Activated T-helper 1 cell treated with Interleukin-2 at 50 U/mL for 16 hours (primary cell): ENCODE measurements at places on chromosomes 1 and 21.

DNA sequence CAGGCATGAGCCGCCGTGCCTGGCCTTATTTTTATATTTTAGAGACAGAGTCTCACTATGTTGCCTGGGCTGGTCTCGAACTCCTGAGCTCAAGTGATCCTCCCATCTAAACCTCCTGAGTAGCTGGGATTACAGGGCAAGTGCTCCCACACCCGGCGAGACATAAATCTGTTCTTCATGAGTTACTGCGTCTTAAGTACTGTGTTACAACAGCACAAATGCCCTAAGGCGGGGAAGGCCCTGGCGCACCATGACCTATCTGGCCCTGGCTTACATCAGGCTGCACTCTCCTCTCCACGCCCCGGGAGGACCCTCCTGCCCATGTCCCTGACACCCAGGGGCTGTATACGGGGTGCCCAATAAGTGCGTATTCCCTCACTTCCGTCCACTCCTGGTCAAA lies 4.3 kb downstream of the GPR153 start:
- no peak for DNase-seq

DNA sequence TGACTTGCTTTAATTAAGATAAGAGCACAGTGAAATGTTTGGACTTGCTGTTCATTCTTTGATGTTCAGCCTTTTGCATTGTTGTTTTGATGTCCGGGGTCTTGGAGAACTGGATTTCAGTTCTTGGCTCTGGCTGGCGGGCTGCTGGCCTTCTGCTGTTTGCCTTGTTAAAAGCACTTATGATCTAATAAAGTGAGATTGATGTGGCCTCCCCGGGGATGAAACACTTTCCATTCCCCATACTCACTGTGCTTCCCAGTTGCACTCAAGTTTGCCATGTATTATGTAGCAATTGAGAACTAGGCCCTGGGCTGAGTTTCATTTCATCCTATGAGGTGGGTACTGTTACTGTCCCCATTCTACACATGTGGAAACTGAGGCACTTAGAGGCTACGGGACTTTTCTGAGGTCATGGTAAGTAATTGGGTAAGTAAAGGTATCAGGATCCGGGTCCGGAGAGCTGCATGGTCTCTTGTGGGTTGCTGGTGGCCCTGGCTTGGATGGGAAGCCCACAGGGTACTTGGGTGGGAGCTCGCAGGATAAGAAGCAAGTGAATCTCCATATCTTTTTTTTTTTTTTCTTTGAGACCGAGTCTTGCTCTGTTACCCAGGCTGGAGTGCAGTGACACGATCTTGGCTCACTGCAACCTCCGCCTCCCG lies 127.7 kb upstream of the ZBTB40 start:
- DNase-seq, result no peak

GRCh38 chr1:119374208-119374874 lies 5.8 kb downstream of the HAO2 start:
- DNase-seq, result no peak

GRCh38 chr1:14495996-14496395 lies 102.5 kb upstream of the KAZN start:
- DNase-seq, result no peak

DNA sequence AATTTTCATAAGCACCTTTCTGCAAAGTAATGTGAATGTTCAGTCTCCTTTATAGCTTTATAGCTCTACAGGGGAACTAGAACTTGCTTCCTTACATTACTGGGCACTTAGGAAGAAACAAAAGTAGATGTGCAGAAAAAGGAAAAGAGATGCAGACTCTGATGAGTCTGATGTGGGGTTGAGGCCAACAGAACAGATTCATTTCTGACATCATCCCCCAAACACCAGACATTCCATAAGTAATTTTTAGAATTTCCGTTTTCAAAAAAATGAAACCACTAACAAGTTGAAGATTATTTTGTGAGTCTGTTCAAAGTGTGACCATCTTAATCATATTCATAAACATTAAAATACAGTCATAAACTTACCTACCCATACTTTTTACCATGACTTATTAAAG lies 96.0 kb downstream of the NRIP1 start:
- DNase-seq, result no peak

DNA sequence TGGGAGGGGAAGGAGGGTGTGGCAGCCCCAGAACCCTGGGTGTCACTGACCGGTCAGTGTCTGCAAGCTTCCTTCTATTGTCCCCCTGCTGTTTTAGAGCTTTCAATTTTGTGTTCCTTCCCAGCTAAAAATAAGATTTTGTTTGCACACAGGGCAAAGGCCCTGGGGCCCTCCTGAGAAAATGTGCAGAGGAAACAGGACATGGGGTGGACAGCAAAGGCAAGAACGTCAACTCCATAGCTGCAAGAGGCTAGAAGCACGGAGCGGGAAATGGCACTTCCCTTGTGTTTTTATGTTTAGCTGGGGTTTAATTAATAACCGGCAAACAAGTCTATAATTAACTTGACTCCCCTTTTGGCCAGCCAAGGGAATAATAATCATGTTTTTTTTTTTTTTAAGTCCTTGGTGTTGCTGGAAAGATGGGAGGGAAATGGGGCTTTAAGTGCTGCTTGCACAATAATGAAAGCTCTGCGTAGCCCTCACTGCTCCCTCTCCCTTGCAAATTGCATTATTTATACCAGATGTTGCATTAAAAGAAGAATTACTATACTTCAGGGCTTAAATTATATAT lies 261.4 kb upstream of the USP24 start:
- no peak for DNase-seq

DNA sequence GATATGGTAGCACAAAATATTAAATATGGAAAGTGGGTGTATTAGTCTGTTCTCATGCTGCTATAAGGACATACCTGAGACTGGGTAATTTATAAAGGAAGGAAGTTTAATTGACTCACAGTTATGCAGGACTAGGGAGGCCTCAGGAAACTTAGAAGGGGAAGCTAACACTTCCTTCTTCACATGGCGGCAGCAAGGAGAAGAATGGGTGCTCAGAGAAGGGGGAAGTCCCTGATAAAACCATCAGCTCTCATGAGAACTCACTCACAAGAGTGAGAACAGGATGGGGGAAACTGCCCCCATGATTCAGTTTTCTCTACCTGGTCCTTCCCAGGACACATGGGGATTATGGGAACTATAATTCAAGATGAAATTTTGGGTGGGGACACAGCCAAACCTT lies 15.8 kb upstream of the BACE2 start:
- no peak for DNase-seq

- no peak for DNase-seq
These were observed 18.8 kb downstream of the KYAT3 start for GRCh38 chr1:88973520-88974137.

DNA sequence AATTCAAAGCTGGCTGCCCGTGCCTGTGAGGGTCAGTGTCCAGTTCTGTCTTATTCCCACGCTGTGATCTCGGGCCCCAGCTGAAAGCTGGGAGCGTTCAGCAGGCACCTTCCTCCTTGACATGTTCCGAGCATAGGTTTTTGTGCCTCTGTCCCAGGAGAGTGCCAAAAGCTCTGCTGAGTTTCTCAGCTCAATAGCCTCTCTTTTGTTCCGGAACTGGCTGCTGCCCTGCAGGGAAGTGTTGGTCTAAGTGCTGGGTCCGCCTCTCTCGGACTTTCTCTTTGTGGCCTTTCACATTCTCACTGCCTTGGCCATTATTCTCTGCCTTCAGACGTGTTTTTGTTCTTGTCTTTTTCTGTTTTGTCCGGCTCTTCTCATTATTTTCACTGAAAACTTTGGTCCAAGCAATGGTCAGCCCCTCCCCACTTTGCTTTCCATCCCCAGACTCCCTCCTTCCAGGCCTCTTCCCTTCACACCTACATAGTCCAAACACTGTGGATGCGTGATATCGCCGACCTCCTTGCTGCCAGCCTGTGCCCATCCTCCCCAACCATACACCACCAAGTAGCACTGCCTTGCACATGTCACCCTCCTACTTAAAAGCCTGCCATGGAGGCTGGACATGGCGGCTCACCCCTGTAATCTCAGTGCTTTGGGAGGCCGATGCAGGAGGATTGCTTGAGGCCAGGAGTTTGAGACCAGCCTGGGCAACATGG lies 233.8 kb downstream of the RHOU start:
- DNase-seq, result no peak

DNA sequence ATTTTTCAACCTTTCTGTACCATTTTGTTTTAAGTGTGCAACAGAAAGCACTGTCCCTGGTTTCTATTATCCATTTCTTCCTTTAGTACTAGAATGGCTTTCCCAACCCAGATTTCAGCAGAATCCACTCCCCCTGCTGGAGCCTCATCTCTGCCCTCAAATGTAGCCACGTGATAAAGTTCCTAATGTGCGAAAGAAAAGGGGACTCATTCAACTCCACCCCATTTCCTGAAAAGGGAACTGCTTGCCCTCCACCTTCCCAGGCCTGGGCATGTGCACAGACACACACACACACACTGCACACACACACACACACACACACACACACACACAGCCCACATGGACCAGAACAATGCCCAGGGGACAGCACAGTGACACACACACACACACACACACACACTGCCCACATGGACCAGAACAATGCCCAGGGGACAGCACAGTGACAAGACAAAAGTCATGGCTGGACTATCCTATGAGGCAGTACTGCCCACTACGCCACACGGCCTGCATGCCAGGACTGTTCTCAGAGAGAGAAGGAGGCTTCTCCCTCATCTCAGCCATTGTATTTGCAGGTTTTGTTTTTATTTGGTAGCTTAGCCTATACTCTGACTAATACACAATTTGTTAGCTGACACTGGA lies 33.2 kb downstream of the PACC1 start:
- no peak for DNase-seq

DNA sequence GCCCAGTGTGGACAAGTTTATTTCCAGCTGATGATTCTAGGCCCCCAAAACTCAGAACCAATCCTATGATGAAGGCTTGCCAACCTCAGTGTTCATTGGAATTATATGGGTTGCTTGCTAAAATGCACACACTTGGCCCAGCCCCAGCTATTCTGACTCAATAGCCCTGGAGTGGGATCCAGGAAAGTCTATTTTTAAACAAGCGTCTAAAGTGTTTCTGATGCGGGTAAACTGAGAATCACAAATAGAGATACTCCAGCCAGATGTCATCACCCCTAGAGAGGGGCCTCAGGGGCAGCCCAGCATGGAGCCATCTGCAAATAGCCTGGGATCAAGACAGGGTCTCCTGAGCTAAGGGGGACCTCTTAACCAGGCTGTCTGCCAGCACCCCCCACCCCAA lies 46.0 kb downstream of the PKP1 start:
- DNase-seq, result no peak

DNA sequence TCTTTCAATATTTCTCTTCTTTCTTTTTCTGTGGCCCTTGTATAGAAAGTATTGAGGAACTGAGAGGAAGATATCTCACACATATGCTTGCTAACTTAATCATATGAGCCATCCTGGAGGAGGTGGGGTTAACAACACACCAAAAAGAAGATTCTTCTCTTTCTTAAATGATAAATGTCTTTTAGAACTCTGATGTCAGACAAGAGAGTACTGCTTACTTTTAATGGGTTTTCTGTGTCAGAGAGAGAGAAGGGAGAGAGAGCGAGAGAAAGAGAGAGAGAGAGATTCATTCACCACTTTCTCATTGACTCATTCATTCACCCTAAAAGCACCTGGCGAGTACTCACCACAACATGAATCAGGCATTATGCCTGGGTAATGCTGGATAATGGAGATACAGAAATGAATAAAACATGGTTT lies 250.3 kb upstream of the SGIP1 start:
- no peak for DNase-seq

GRCh38 chr1:9840176-9840575 lies 16.4 kb upstream of the CLSTN1 start:
- DNase-seq, result no peak

GRCh38 chr1:223802032-223802431 lies 43.7 kb downstream of the TP53BP2 start:
- no peak for DNase-seq

DNA sequence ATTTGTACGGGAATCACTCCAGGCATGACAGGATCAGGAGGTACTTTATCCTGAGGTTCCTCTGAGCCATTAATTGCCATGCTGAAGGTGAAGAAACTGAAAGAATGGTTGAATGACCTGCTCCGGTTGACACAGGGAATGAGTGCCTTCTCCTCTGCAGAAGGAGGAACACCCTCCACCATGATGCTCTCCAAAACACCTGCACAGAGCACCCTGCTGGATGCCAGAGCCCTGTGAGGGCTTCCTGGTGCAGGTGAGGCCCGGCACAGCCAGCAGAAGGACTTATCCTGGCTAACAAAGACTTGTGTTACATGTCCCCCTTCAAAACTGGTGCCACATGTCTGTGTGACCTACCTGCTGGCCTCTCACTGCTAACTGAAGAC lies 14.3 kb upstream of the LBR start:
- no peak for DNase-seq

DNA sequence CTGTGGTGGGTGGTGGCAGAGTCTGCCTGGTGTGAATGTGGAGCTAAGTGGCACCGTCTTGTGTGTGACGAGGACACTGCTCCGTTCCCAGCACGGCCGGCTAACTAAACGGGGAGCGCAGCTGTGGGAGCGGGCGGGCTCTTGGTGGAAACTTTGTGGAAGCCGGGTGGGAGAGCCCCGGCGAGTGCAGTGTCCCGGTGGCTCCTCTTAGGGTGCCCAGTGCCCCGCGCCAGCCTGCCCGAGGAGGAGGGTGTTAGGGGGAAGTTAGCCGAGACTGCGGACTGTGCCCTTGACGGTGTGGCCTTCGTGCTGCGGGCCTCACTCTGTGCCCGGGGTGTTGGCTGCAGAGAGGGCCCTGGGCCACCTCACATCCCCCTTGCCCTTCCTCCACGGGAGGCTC lies 9.9 kb downstream of the PEX10 start:
- no peak for DNase-seq

GRCh38 chr1:53992085-53992874 lies 25.7 kb downstream of the LDLRAD1 start:
- DNase-seq, result no peak

GRCh38 chr1:165354739-165355138 lies 1.8 kb downstream of the LMX1A start:
- no peak for DNase-seq

GRCh38 chr1:205041998-205042910 lies 758 bp upstream of the CNTN2 start:
- DNase-seq, result no peak

DNA sequence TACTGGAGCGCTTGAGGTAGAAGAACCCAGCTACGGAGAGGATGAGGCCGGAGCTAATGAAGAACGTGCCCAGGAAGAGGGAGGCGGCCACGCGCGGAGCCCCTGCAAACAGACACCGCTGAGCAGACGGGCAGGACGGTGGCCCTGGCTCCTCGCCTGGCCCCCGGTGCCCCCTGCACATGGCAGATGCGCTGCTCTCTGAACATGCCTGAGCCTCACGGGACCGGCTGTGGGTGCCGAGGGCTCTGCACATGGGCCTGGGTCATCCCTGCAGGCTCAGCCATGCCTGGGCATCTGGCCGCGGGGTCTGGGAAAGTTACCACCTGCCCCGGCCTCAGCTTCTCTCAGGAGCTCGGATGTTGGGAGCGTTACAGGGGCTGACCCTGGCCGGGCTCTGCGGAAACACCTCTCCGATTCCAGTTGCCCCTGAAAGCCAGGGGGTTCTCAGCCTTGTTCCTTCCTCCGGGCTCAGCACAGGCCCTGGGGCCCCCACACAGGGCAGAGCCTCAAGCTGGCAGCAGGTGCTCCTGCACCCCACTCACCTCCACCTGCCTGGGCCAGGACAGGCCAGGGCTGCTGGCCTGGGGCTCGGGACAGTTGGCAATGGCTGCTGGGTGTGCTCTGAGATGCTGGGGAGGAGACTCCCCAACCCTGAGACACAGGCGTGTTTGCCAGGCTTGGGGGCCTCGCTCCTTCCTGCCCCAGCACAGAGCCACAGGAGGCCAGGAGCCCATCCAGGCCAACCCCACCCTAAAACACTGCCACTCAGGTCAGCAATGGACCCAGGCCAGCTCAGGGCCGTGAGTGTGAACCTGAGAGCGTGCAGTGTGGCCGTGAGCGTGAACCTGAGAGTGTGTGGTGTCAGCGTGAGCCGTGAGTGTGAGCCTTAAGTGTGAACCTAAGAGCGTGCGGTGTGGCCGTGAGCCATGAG lies 12.1 kb upstream of the RNF223 start:
- DNase-seq, result no peak
